Daoy (cell line): ENCODE measurements at places on chromosomes 5 and 9. TPM values are rescaled to one million over a fixed set of nuclear protein-coding genes. Genes with fewer than 3 reads are reported as not detected.

Gene UHRF2
- total RNA-seq, result 56.3 and 63.8 TPM in 2 replicates

Gene DNAI1
- total RNA-seq, result not detected in 2 replicates

Gene LCN10
- total RNA-seq, result not detected in 2 replicates

Gene GABRA1
- 1.9 and 9.7 TPM in 2 replicates for total RNA-seq

Gene FOXE1
- total RNA-seq, result under 0.01 TPM in 1 of 2 replicates, not detected in the other
